ENCODE measurements at places on chromosomes 2 and 18. TPM values are rescaled to one million over a fixed set of nuclear protein-coding genes. Genes with fewer than 3 reads are reported as not detected.

NETO1 gene
- not detected for total RNA-seq

XIRP2 gene
- total RNA-seq: not detected

CNOT9 gene
- 44.4 TPM for total RNA-seq

SFTPB gene
- total RNA-seq: 0.13 TPM

CCDC74B gene
- 4.4 TPM for total RNA-seq

MARCO gene
- 0.08 TPM for total RNA-seq

LONRF2 gene
- 2.5 TPM for total RNA-seq

CD8B2 gene
- total RNA-seq: not detected

ADAM17 gene
- total RNA-seq: 33.3 TPM

GKN1 gene
- total RNA-seq: 0.83 TPM

KATNAL2 gene
- total RNA-seq: 3.3 TPM

DNAJC5G gene
- not detected for total RNA-seq

CD302 gene
- 2.0 TPM for total RNA-seq

TRABD2A gene
- 9.7 TPM for total RNA-seq

PLB1 gene
- total RNA-seq: 1.1 TPM

GPR35 gene
- total RNA-seq: 0.97 TPM

FBXO36 gene
- total RNA-seq: 1.4 TPM

PPP3R1 gene
- 58.9 TPM for total RNA-seq

MEP1B gene
- total RNA-seq: 0.07 TPM

SERPINB10 gene
- total RNA-seq: not detected

CYP27A1 gene
- 0.15 TPM for total RNA-seq

FHOD3 gene
- total RNA-seq: 2.8 TPM

EFHD1 gene
- 1.9 TPM for total RNA-seq

PCARE gene
- total RNA-seq: not detected

PRKAG3 gene
- total RNA-seq: not detected

UGT1A3 gene
- total RNA-seq: not detected

VWA3B gene
- total RNA-seq: 0.26 TPM

STON1 gene
- total RNA-seq: 0.36 TPM

SMYD1 gene
- not detected for total RNA-seq

SCG2 gene
- 0.88 TPM for total RNA-seq

PROC gene
- total RNA-seq: 3.5 TPM

SERPINB11 gene
- not detected for total RNA-seq

PSMA8 gene
- not detected for total RNA-seq

GREB1 gene
- 2.8 TPM for total RNA-seq

STK36 gene
- 13.2 TPM for total RNA-seq

HTR2B gene
- 0.08 TPM for total RNA-seq

MOCOS gene
- 3.6 TPM for total RNA-seq

RDH14 gene
- total RNA-seq: 36.9 TPM

SEMA4F gene
- 11.1 TPM for total RNA-seq

CAPN14 gene
- total RNA-seq: 0.07 TPM

FOXI3 gene
- total RNA-seq: not detected

TWIST2 gene
- 15.4 TPM for total RNA-seq

TSPYL6 gene
- total RNA-seq: not detected

MPHOSPH10 gene
- total RNA-seq: 38.1 TPM

SLC9A2 gene
- 3.4 TPM for total RNA-seq

CFAP53 gene
- total RNA-seq: 0.41 TPM

TGFA gene
- 7.6 TPM for total RNA-seq

SLC9A4 gene
- total RNA-seq: not detected

PROM2 gene
- 0.06 TPM for total RNA-seq

TMEM169 gene
- total RNA-seq: 0.18 TPM

CRACDL gene
- 0.97 TPM for total RNA-seq

DTNB gene
- total RNA-seq: 8.7 TPM

CNTNAP5 gene
- not detected for total RNA-seq
